H7 (cell line): ENCODE measurements at places on chromosomes 4 and X. TPM values are rescaled to one million over a fixed set of nuclear protein-coding genes. Genes with fewer than 3 reads are reported as not detected.
A peak's percentile ranks its signal among the peaks of the same experiment; 100 is the strongest.

DNA sequence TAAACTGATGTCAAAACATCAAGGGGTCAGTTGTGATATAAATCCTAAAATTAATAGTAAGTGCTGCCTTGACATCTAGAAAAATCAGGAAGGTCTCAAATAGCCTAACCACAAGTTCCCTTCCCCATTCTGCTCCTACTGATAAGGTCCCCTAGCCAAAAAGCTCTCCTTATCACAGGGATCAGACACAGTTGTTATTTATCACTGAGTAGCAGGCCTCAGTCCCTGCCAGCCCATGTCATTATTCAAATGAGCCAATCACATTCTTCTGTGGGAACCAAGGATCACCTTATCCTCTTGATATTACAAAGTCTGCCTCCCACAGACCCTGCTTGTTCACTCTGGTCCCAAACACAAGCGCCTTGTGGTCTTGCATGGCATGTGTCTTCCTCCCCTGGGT is 23.3 kb upstream of the TMEM255A start:
- no peak for DNase-seq

The SUV39H1 gene
- 19.6 and 20.4 TPM in 2 replicates for total RNA-seq

The PNCK gene
- total RNA-seq, result 1.7 and 5.5 TPM in 2 replicates

The NLGN3 gene
- total RNA-seq, result 2.9 and 4.6 TPM in 2 replicates

- peak; percentile 29 for DNase-seq
Measured at GRCh38 chrX:65985922-65986588, 53.8 kb downstream of the VSIG4 start.

- DNase-seq, result no peak
Measured at GRCh38 chr4:123471655-123472369, 75.2 kb downstream of the SPRY1 start.

DNA sequence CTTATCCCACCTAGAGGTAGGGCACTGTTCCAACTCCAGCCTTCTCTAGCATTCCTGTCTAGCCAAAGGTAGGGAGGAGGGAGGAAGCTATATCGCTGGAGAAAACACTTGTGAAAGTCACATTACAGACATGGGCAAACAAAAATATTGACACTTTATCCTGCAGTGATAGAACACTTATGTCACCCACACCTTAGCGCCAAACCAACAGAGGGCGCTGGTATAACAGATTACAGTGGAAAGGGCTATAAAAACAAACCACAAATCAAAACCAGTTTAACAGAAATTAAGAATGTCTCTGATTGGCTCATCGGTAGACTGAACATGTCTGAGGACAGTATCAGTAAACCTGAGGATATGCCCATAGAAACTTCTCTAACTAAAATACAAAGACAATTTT is 451.3 kb downstream of the TLL1 start:
- DNase-seq, result peak; percentile 0

DNA sequence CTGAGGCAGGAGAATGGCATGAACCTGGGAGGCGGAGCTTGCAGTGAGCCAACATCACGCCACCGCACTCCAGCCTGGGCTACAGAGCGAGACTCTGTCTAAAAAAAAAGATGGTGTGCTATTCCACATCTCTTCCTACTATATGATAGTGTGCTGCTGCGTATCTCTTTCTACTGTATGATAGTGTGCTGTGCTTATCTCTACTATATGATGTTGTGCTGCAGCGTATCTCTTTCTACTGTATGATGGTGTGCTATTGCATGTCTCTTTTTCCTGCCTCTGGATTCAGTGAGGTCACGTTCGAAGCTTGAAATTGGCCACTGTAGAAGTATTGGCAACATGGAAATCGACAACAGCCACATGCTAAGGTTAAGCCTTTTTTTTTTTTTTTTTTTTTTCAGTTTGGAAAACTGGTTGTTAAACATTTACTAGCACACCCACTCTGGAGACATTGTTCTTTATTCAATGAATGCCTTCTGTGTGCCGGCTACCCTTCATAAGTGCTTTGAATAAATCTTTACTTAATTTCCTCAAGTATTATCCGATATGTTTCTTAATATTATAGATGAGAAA is 31.0 kb downstream of the ARFIP1 start:
- no peak for DNase-seq

DNA sequence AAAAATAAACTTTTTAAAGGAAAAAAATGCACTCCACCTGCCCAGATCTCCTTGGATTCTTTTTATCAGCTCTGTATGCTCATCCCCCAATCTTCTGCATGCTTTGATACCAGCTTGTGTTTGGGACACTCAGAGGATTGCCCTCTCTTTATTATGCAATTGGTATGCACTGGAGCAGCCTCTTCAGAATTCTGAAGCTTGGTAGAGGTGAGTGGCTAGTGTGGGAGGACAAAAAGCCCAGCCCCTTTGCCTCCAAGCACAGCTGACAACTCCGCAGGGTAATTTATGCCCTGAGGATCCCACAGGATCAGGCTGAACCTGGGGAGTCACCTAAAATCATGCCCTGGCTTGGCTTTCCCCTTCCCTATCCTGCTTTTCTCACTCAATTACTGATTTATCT is 16.7 kb downstream of the IL21 start:
- DNase-seq, result no peak

The YY2 gene
- 0.10 and 0.30 TPM in 2 replicates for total RNA-seq

The RCHY1 gene
- 39.7 and 56.3 TPM in 2 replicates for total RNA-seq

The DMP1 gene
- not detected in 2 replicates for total RNA-seq

The CXCL13 gene
- total RNA-seq, result not detected in 2 replicates

The SYNPO2 gene
- total RNA-seq, result 0.38 and 0.41 TPM in 2 replicates

The DIPK2B gene
- not detected in 2 replicates for total RNA-seq

DNA sequence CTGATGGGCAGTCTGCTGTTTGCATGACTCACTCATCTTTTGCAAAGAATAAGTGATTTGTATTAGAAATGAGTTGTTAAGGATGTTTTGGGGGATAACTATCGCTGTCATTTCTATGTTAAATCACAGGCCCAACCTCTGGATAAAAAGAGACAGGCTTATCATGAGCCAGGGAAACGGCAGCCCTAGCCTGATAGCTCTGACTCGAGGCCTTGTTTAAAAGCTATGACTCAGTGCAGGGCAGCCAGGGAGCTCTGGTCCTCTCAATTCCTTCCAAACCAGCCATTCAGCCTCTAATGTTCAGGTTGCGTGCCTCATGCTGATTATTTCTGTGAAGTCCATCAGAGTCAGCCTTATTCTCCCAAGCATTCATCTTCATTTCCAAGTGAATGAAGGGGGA is 305.9 kb upstream of the HAND2 start:
- DNase-seq, result peak; percentile 2

- no peak for DNase-seq
Measured at GRCh38 chr4:85642356-85643100, 167.6 kb downstream of the ARHGAP24 start.

- no peak for DNase-seq
Measured at GRCh38 chrX:46185923-46186810, 359.1 kb downstream of the ZNF674 start.

DNA sequence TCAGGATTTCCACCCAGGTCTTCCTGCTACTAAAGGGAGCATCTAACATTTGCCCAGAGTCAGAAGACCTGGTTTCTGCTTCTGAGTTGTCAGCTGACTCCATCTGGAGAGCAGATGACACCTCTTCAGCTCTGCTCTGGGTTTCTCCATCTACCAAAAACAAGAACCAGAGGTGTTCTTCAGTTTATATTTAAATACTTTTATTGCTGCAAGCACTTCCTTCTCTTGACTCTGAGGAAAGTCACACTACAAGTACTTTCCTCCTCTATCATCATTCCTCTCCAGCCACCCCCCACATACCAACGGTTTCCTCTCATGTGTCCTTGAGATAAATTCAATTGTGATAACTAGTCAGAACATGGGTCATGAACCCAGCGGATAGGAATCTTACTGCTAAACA is 88.4 kb downstream of the PPP3CA start:
- no peak for DNase-seq

- DNase-seq, result no peak
Measured at GRCh38 chrX:42093756-42094155, 170.4 kb upstream of the CASK start.

DNA sequence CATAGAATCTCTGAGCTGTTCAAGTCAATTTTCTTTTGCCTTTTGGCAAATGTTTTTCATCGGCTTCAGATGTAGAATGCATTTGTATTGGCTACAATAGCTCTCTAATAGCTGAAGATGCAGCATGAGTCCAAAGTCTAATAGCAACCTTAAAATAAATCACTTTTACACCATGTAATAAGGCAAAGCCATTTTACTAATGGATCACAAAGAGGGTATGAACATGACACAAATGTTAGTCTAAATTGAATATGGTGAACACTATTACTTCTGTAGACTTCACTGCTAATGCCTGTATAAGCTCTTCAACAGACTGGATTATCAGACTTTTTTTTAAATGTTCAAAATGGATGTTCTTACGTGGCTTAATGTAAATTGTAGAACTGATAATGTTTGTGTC is 645.3 kb downstream of the TLL1 start:
- no peak for DNase-seq

- DNase-seq, result no peak
Measured at GRCh38 chr4:157808796-157809383, 363.9 kb downstream of the GASK1B start.

GRCh38 chr4:169115897-169116254 is 105.8 kb upstream of the CBR4 start:
- peak; percentile 23 for DNase-seq

- no peak for DNase-seq
Measured at GRCh38 chr4:36549252-36549651, 267.8 kb downstream of the DTHD1 start.
